ENCODE measurements at places on chromosomes 13 and 19.

- no peak for DNase-seq
Observed at GRCh38 chr19:38975214-38975860, at the start of gene FBXO17. TSS of gene FBXO17 (minus strand) at chr19:38975742. CDS start at chr19:38950319, 25,423 bp downstream.

GRCh38 chr19:1601613-1602064 lies 3.6 kb downstream of the UQCR11 start:
- no peak for DNase-seq

GRCh38 chr19:41376241-41376997 lies at the start of gene TMEM91:
TSS of gene TMEM91 (plus strand) at chr19:41376533. CDS start at chr19:41378310, 1,777 bp downstream.
- DNase-seq = no peak

DNA sequence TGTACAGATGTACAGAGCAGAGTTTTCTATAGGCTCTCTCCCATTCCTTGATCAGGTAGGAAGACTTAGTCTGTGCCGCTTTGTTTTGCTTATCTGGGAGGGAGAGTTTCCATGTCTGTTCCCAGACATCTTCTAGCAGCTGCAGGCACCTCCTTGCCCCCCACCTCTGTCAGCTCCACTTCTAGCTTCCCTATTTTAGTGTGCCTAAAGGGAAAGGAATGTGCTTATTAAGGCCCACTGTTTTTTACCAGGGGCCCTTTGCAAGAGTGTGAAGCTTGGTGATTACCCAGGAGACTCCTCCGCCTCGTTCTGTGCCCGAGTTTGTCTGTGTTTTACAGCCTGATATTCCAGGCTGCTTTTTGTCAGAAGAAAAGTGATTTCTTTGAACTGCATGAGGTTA lies 1984.4 kb downstream of the OLFM4 start:
- DNase-seq = no peak

GRCh38 chr13:19519049-19519448 lies 42.3 kb downstream of the TPTE2 start:
- DNase-seq = no peak

- DNase-seq = no peak
Observed at GRCh38 chr19:10497371-10497770, 5.8 kb downstream of the KEAP1 start.

DNA sequence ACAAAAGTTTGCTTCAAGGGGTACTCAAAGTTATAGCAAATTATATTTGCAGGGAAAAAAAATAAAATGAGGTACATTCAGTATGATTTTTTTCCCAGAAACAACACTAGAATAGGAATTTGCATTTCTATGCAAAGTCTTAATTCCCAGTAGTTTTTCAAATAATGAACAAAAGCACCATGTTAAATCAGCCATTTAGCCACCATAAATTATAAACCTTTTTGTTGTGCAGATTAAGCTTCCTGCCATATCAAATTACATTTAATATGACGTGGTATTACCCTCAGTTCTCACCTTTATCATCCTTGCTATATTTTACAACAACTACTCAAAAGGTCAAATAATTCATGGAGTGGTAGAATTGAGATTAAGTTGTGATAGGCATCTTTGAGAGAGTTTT lies 136.6 kb upstream of the FRY start:
- DNase-seq = no peak

GRCh38 chr19:19463348-19464117 lies 51.8 kb downstream of the TSSK6 start:
- no peak for DNase-seq

- DNase-seq = no peak
Observed at GRCh38 chr13:34179481-34179880, 361.5 kb downstream of the RFC3 start.

- DNase-seq = no peak
Observed at GRCh38 chr13:37383856-37384370, 214.7 kb downstream of the POSTN start.

DNA sequence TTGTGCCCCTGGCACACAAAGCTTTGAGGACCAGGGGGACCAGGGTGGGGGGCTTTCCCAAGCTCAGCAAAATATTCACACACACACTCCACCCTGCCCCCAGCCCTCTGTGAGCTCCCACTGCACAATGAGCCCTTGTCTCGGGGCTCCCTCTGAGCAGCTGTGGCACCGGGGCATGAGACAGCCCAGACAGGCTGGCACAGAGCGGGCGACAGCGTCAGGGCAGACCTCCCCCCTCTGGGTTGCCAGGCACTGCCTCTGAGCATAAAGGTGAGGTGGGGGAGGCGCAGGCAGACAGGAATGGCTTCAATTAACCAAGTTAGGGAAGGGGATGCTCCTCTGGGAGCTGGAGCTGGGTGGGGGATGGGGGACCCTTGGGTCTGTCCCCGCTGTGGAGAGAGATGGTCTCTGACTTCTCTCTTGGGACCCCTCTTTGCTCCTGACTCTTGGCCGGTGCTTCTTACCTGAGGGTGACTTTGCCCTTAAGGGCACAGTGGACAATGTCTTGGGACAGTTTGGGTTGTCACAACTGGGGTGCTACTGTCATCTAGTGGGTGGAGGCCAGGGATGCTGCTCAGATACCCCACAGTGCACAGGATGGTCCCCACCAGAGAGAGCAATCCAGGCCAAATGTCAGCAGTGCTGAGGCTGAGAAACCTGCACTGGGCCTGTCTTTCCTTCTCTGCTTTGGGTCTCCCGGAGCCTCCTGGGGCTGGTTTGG lies 30.3 kb downstream of the LYL1 start:
- DNase-seq = no peak

DNA sequence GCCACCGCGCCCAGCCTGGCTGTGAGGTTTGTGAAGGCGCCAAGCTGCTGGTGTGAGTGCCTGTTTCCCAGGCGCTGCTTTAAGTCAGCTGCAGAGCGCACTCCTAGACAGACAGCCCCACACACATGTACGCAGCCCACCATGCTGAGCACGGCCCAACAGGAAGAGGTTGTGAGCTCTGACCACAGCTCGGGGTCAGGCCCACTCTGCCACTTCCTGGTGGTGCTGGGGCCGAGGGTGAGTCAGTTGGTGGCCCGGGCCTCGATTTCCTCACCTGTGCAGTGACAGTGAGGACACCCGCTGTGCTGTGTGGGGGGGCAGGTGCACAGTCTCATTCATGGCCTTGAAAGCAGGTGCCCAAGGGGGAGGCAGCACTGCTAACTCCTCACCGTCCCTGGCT lies 106.7 kb downstream of the KDM4B start:
- no peak for DNase-seq

- DNase-seq = no peak
Observed at GRCh38 chr13:96681766-96682165, 312.5 kb downstream of the OXGR1 start.

- DNase-seq = no peak
Observed at GRCh38 chr19:310781-311496, 19.7 kb upstream of the PLPP2 start.

DNA sequence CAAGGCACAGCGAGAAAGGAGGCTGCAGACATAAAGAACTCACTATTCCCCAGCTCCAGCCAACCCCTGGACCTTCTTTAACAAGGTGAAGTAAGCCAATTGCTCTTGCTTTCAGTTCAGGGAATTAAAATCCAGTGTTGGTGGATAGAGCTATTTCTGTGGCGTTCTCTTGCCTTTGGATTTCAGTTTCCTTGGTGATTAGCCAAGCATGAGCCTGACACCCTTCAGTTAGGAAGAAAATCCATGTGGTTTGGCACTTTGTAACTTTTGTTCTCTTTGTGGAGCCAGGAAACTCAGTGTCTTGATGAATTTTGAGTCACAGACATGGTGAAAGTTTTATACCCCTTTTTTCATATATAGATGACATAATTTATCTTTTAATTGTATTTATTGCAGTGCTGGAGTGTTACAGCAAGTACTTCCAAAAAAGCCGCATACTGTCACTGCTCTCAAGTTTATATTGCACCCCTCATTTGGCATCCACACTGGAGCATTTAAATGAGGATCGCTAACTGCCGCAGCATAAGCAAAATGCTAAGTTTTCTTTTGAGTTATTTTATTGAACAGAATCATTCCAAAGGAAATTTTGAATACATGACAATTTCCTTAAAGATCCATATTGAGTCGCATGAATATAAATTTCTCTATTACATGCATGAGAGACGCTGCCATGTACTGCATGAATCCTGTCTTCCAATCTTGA lies 406.8 kb downstream of the MYO16 start:
- no peak for DNase-seq

GRCh38 chr19:51664131-51664530 lies 17.5 kb upstream of the SIGLEC14 start:
- DNase-seq = no peak

GRCh38 chr19:8866344-8866743 lies 34.2 kb downstream of the MBD3L1 start:
- no peak for DNase-seq

DNA sequence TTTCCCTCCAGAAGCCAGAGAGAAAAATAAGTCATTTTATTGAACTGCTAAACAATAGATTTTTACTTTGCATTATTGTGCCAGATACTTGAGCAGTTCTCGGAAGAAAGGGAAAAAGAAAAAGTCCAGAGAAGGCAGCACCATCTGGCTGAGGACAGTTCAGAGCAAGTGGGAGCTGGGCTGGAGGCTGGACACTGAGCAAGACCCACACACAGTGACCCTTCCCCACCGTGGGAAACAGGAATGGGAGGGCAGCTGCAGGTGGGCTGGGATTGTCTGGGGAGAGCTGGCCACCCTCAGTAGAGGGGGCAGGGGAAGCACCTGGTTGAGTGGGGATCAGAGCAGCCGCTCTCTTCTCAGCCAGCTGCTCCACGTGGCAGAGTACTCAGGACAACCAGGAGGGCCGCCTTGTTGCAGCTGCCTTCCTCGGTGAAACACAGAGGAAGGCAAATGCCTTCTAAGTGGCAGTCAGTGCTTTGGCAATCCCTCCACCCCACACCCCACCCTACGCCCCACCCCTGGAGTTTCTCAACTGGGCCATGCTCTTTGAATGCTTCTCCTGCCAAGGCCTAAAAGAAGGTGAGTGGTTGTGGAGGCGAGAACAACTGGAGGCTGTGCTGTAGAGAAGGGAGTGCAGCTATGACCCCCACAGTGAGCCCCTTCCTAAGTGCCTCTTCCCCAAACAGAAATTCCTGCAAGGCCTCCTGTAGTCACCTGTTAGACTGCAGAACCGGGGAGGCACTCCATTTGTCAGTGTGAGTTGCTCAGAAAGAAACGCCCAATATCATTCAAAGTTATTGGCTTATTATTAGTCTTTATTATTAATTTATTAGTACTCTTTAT lies 179.3 kb downstream of the ZIC5 start:
- DNase-seq = no peak

DNA sequence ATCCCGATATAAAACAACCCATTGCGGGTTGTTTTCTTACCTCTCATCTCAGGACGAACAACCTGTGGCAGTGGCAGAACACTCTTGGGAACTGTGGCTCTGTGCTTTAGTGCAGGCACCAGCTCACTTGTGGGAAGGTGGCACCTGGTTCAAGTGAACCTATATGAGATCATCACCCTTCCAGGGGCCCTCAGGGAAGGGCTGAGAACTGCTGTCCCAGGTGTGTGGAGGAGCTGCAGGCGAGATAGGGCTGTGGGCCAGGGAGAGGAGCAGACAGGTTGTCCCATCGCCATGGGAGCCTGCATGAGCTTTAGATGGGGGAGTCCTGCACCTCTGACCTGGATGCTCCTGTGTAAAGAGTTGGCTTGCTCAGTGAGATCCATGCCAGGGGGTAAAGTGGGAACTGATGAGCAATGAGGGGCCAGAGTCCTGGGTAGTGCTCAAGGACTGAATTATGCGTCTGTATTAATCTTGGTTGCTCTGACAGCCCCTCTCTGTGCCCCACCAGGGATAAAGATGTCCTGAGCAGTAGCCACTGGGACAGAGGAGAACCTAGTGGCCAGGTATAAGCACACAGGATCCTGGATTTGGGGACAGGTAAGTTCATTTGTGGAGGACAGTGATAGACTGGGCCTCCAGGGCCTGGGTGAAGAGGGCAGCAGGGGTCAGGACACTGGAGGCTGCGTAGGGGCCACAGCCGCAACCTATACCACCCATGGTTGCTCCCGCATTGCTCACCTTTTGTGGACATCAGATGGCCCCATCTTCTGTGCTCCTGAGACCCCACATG lies 8.7 kb downstream of the CEACAM4 start:
- no peak for DNase-seq

GRCh38 chr13:67063036-67063435 lies 167.1 kb downstream of the PCDH9 start:
- DNase-seq = no peak

DNA sequence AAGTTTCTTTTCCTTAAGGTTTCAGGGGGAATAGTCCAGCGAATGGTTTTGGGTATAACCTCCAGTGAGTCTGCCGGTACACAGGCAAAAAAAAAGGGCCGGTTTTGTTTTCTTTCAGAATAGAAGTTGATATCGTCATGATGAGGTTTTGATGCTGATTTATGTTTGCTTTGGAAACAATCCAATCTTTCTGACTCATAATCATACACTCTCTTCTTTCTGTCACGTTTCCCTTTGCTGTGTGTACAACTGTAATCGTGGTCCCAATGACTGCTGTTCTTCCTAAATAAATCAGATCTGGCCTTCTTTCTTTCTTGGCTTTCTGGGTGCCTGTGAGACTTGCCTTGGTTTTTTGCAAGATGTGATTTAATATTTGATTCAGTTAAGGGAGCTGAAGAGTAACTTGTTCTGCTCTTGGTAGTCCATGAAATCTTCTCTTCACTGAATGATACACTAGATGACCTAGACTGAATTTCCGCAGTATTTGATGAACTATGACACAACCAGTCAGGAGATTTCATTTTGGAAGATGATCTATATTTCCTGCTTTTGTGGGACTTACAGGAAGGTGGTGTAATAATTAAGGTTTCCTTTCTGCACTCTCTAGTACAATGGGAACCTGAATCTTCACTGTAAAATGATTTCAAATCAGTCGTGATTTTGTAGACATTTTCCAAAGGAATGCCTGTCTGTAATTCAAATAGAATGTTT lies 34.9 kb upstream of the METTL21C start:
- DNase-seq = no peak

DNA sequence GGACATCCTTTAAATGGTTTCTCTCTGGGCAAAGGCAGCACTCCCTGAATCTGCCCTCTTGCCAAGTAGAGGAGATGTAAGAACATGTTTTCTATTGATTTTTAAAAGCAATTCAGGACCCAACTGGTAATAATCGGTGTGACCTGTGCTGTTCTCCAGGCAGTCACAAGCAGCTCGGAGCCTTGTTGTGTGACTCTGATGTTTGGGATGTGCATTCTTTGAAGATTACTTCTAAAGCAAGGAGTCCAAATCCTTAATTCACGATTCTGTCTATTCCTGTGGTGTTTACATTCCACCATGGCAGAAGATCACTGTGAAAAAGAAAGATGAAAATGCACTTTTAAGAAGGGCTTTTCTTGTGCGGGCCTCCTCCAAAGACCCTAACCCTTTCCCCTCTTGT lies 122.3 kb upstream of the ZNF536 start:
- DNase-seq = no peak

DNA sequence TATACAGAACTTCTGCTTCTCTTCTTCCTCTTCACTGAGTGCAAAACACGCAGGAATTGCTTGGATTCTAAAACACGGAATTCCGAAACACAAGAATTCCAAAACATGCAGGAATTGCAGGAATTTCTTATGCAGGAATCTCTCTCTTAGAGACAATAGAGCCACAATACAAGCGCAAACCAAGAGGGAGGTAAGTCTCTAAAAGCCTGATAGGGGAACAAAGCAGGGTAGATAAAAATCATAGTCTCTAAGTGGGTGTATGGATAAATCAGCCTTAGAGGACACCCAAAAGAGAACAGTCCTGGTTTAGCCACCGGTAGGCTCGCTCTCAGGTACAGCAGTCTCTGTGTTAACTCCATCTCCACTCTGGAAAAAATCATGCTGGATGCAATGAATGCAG lies 112.9 kb downstream of the LHFPL6 start:
- no peak for DNase-seq

Measured in activated CD4-positive, alpha-beta T cell treated with anti-CD3 and anti-CD28 coated beads, Interleukin-2, amount 50 U/mL, for 4 hours (primary cell).